Activated CD8-positive, alpha-beta memory T cell treated with anti-CD3 and anti-CD28 coated beads, Interleukin-2, amount 10 ng/mL, durations not matched to agents 7 days and 5 days (primary cell): ENCODE measurements at places on chromosomes 2 and 18. TPM values are rescaled to one million over a fixed set of nuclear protein-coding genes. Genes with fewer than 3 reads are reported as not detected.

Gene DCC
- total RNA-seq, result not detected

Gene KCTD1
- total RNA-seq, result 5.6 TPM

GRCh38 chr2:111161971-111162370 lies 41.3 kb downstream of the BCL2L11 start:
- no peak overlapping the region for H3K27ac ChIP-seq
- H3K4me1 ChIP-seq, result peaks cover 14% of the 10 kb centered on the region
- H3K27me3 ChIP-seq, result peaks cover 13% of the 10 kb centered on the region
- H3K36me3 ChIP-seq, result peaks cover 14% of the 10 kb centered on the region

DNA sequence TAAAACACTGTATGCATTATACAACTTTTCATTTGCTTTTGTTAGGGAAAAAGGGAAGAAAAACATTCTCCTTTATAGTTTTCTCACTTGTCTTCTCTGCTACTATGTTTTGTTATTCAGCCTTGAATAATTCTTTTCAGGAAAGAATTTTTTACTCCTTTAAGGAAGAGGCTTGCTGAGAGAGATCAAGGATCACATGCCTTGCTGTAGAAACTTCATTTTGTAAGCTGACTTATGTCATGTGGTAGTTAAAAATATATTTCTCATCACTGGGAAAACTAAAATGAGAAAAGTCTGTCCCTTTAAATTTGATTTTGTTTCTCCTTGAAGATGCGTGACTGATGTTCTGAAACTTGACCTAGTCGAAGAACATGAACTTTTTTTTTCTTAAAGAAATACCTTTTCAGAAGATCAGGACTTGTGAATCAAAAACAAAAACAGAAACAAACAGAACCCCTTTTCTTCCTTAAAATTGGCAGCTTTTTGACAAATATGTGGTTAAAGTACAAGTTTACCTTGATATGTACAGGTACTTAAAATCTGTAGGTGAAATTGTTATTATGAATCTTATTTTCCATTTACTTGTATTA lies 145.1 kb downstream of the COMMD1 start:
- H3K4me1 ChIP-seq, result peaks cover 14% of the 10 kb centered on the region
- H3K27me3 ChIP-seq, result no peaks in the 10 kb centered on the region
- no peaks in the 10 kb centered on the region for H3K36me3 ChIP-seq
- no peak for DNase-seq
- no peak overlapping the region for H3K4me3 ChIP-seq
- H3K27ac ChIP-seq, result no peak overlapping the region

Gene SPC25
- total RNA-seq, result 42.1 TPM

DNA sequence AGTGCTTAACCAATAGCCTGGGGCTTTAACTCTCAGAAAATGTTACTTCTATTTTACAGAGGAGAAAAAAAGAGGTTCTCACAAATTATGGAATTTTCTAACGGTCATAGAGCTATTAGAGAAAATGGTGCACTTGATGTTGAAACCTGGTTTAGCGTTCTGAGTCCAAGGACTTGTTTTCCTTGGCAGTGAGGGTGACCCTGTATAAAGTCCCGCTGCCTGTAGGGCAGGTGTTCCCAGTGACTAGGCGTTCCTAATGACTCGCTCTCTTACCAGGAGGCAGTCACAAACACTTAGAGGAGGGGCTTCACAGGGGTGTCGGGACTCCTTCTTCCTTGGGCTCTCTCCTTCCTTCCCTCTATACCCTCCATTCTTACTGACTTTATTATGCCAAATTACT lies 175.8 kb downstream of the ACTR3 start:
- DNase-seq, result no peak
- H3K27me3 ChIP-seq, result peaks cover 3% of the 10 kb centered on the region
- H3K4me3 ChIP-seq, result no peak overlapping the region

DNA sequence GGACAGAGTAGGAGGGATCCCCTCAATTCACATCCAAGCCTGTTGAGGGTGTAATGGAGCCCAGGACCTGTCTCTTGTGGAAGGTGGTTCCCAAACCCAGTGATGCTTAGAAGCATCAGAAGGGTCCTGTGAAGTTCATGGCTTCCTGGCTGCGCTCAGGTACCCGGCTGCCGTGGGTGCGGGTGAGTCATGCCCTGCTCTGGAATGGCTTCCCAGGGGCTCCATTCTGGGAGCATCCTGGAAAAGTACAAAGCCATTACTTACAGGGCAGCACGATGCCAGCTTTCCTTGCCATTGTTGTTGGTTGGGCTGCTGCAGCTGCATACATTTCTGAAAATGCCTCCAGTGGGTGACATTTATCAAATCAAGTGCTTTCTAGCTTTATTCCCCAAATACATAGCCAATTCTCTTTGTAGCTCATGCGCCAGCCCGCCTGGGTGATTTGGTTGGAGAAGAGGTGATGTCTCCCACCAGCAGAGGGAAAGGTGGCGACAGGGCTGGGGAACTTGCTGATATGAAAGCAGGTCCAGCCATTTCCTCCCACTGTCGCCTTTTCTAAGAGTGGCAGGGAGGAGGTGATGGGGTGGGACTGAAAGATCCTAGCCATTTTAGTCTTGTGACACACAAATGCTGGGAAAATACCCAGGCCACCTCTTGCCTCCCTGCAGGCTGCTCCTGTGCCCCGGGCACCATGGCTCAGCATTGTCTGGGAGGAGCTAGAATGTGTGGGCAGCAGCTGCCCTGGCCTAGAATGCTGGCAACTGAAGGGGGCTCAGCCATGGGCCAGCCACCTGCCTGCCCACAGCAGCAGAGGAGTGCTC lies 65.9 kb upstream of the HPCAL1 start:
- H3K4me1 ChIP-seq, result no peaks in the 10 kb centered on the region
- DNase-seq, result no peak
- H3K27me3 ChIP-seq, result no peaks in the 10 kb centered on the region

Gene AKAIN1
- not detected for total RNA-seq

DNA sequence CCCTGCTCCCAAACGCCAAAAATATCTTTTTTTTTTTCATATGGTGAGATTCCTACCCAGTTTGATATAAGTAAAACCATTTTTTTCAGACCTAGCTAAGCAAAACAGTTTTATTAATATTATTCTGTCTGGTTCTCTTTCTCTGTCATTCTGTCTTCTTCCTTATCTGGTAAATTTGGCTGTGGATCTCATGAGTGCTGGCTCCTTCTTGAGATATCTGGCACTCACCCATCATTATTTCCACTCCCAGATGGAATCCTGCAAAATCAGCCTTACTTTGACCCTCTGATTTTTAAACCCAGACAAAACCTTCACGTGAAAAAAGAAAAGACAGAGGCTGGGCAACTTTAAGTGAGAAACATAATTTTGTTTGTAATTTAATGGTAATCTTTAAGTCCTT lies 373.6 kb downstream of the NYAP2 start:
- H3K27me3 ChIP-seq, result no peaks in the 10 kb centered on the region
- H3K36me3 ChIP-seq, result no peaks in the 10 kb centered on the region
- no peak overlapping the region for H3K4me3 ChIP-seq
- H3K27ac ChIP-seq, result no peak overlapping the region

Gene NT5C1B
- total RNA-seq, result not detected

- H3K27ac ChIP-seq, result peak overlapping the region; percentile 14
- peaks cover 84% of the 10 kb centered on the region for H3K36me3 ChIP-seq
- no peak for DNase-seq
- H3K27me3 ChIP-seq, result no peaks in the 10 kb centered on the region
- H3K4me1 ChIP-seq, result peaks cover 83% of the 10 kb centered on the region
Observed at GRCh38 chr2:230774348-230774951, 61.8 kb downstream of the CAB39 start.

GRCh38 chr18:25282282-25282681 lies 69.7 kb downstream of the ZNF521 start:
- no peak for DNase-seq
- H3K27ac ChIP-seq, result no peak overlapping the region
- H3K36me3 ChIP-seq, result no peaks in the 10 kb centered on the region
- no peaks in the 10 kb centered on the region for H3K27me3 ChIP-seq

Gene RRM2
- 506 TPM for total RNA-seq

- peaks cover 1% of the 10 kb centered on the region for H3K36me3 ChIP-seq
- no peaks in the 10 kb centered on the region for H3K4me1 ChIP-seq
- no peak overlapping the region for H3K4me3 ChIP-seq
- DNase-seq, result no peak
- no peaks in the 10 kb centered on the region for H3K27me3 ChIP-seq
- no peak overlapping the region for H3K27ac ChIP-seq
Observed at GRCh38 chr2:149849136-149849535, 261.6 kb upstream of the MMADHC start.

- no peak overlapping the region for H3K27ac ChIP-seq
- H3K27me3 ChIP-seq, result no peaks in the 10 kb centered on the region
- H3K4me3 ChIP-seq, result no peak overlapping the region
- H3K36me3 ChIP-seq, result no peaks in the 10 kb centered on the region
Observed at GRCh38 chr18:55136864-55137263, 177.6 kb upstream of the CCDC68 start.

- H3K4me3 ChIP-seq, result no peak overlapping the region
- DNase-seq, result no peak
- no peaks in the 10 kb centered on the region for H3K4me1 ChIP-seq
- no peak overlapping the region for H3K27ac ChIP-seq
Observed at GRCh38 chr18:52596748-52597435, 256.9 kb downstream of the DCC start.

- no peaks in the 10 kb centered on the region for H3K27me3 ChIP-seq
- no peak for DNase-seq
- no peaks in the 10 kb centered on the region for H3K36me3 ChIP-seq
- H3K4me3 ChIP-seq, result no peak overlapping the region
Observed at GRCh38 chr2:146990311-146991054, 854.3 kb upstream of the ACVR2A start.

GRCh38 chr2:65064728-65065552 lies 8.7 kb downstream of the CEP68 start:
- peak; percentile 66 for DNase-seq
- H3K4me1 ChIP-seq, result peaks cover 28% of the 10 kb centered on the region
- no peaks in the 10 kb centered on the region for H3K36me3 ChIP-seq

- peaks cover 8% of the 10 kb centered on the region for H3K4me1 ChIP-seq
- no peak overlapping the region for H3K27ac ChIP-seq
- no peak overlapping the region for H3K4me3 ChIP-seq
- H3K36me3 ChIP-seq, result no peaks in the 10 kb centered on the region
- peaks cover 29% of the 10 kb centered on the region for H3K27me3 ChIP-seq
Observed at GRCh38 chr18:79818036-79818435, 20.3 kb downstream of the KCNG2 start.

- H3K4me1 ChIP-seq, result peaks cover 8% of the 10 kb centered on the region
- no peak for DNase-seq
- peaks cover 26% of the 10 kb centered on the region for H3K27me3 ChIP-seq
- H3K36me3 ChIP-seq, result no peaks in the 10 kb centered on the region
- no peak overlapping the region for H3K4me3 ChIP-seq
Observed at GRCh38 chr18:44673256-44673880, 7.3 kb upstream of the SETBP1 start.

GRCh38 chr2:12407160-12407559 lies 309.6 kb upstream of the TRIB2 start:
- peaks cover 4% of the 10 kb centered on the region for H3K4me1 ChIP-seq
- H3K4me3 ChIP-seq, result no peak overlapping the region
- H3K36me3 ChIP-seq, result peaks cover 3% of the 10 kb centered on the region

GRCh38 chr2:80942766-80943165 lies 638.2 kb upstream of the LRRTM1 start:
- no peak for DNase-seq
- no peak overlapping the region for H3K4me3 ChIP-seq
- H3K27ac ChIP-seq, result no peak overlapping the region
- no peaks in the 10 kb centered on the region for H3K4me1 ChIP-seq

Gene FRZB
- not detected for total RNA-seq

GRCh38 chr2:162926501-162926900 lies 87.9 kb upstream of the KCNH7 start:
- no peak for DNase-seq
- no peaks in the 10 kb centered on the region for H3K4me1 ChIP-seq
- H3K27ac ChIP-seq, result no peak overlapping the region
- H3K36me3 ChIP-seq, result no peaks in the 10 kb centered on the region

Gene OTOS
- not detected for total RNA-seq

Gene EIF2AK3
- 17.0 TPM for total RNA-seq

GRCh38 chr18:581096-581495 lies 916 bp downstream of the CETN1 start:
- DNase-seq, result no peak
- H3K4me3 ChIP-seq, result no peak overlapping the region
- no peak overlapping the region for H3K27ac ChIP-seq
- H3K4me1 ChIP-seq, result no peaks in the 10 kb centered on the region
- H3K27me3 ChIP-seq, result peaks cover 3% of the 10 kb centered on the region

DNA sequence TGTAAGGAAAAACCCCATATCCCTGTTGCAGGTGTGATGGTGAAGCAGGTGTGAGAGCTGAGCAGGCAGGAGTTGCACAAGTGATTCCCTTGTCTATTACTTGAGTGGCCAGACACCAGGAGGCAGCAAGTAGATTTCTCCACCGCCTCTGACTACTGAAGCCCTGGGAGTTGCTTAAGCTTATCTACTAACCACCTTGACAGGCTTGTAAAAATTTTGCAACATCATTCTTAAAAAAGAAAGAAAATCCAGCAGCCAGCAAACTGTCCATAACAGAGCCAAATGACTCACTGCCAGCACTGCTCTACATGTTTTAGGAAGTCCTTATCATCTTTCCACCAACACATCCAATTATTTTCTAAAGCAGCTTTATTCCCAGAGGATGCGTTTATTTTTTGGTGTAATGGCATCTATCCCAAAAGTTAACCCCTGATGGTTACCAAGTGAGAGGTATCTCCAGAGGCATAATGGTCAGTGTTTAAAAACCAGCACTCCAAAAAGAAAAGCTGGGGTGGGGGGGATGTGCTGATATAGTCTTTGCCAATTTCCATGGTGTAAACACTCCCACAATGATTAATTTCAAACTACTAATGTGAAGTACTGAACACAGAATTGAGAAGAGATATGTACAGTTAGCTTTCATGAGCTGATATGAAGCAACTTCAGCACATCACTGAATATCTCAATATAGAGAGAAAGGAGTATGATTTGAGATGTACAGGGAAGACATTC lies 16.3 kb upstream of the GPR39 start:
- H3K4me1 ChIP-seq, result no peaks in the 10 kb centered on the region
- H3K27ac ChIP-seq, result no peak overlapping the region
- no peak overlapping the region for H3K4me3 ChIP-seq
- H3K27me3 ChIP-seq, result no peaks in the 10 kb centered on the region
- DNase-seq, result no peak

Gene KLHL30
- total RNA-seq, result not detected
